Brain microvascular endothelial cell (primary cell): ENCODE measurements at places on chromosomes 3 and 15.
A peak's percentile ranks its signal among the peaks of the same experiment; 100 is the strongest.

DNA sequence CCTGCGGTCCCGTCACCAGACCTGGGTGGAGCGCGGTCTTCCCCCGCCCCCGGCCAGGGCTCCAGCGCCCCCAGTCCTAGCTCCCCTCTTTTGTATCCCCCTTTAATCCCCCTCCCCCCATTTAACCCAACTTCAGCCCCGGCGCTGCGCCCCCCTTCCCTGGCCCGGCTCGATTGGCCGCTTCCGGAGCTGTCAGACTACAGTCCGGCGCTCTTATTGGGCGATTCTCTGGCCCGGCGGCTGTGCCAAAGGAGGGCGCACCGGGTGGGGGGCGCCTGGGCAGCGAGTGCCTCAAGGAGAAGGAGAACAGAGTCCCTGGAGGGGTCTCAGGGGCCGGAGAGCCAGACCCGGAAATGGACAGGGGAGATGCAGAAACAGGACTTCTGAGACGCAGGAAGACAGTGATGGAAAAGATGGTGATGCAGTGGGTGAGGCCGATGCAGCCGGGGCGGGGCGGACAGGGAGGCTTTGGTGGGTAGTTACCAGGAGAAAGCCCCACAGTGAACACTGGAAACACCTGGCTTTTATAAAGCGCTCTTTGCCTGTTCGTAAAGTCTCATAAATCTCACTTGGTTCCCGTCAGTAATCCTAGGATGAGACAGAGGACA lies 1.2 kb upstream of the ADCY5 start:
- no peak for DNase-seq

- peak; percentile 35 for DNase-seq
These were observed 480.5 kb downstream of the OTOL1 start for GRCh38 chr3:161977063-161977462.

- DNase-seq: peak; percentile 48
These were observed 440 bp downstream of the DCBLD2 start for GRCh38 chr3:98901119-98901391.

DNA sequence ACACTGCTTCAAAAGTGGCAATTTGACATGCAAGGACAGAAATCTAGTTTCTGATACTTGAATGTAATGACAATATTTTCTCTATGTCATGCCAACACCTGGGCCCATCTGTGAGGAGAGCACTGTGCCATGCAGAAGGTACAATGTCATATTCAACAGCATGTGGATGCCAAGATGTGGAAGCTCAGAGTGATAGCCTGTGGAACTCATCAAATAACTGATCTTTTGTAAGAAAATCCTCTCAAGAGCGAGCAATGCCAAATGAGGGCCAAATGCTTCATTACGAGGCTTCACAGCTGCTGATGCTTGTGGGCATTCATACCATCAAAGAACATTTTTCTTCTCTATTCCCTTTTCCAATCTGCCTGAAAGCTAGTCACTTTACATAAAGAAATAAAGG lies 95.1 kb downstream of the ROBO1 start:
- DNase-seq: no peak

GRCh38 chr3:8456412-8456811 lies 45.2 kb upstream of the LMCD1 start:
- peak; percentile 28 for DNase-seq

DNA sequence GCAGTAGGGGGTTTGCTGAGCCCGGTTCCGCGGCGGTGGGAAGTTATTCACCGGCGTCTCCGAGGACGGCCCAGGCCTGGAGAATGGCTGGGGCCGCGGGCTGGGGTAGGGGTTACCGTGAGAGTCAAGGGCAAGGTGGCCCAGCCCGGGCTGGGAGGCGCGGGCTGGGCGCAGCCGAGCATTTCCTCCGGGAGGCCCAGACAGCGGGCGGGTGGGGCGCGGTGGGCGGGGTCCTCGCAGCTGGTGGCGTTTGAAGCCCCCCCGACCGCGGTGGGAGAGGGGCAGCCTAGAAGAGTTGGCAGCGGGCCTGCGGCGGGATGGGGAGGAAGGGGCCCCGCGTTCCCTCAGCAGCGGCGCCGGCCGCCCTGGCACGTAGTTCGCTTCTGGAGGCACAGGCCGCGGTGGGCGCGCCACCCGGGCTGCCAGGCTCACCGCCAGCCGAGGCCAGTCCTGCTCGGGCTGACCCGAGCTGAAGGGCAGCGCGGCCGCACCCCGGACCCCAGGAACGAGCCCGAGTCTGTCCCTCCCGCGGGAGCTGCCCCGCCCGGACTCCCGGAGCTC lies 960 bp upstream of the KLF13 start:
- DNase-seq: no peak

GRCh38 chr3:11373235-11373634 lies 101.0 kb downstream of the ATG7 start:
- no peak for DNase-seq

DNA sequence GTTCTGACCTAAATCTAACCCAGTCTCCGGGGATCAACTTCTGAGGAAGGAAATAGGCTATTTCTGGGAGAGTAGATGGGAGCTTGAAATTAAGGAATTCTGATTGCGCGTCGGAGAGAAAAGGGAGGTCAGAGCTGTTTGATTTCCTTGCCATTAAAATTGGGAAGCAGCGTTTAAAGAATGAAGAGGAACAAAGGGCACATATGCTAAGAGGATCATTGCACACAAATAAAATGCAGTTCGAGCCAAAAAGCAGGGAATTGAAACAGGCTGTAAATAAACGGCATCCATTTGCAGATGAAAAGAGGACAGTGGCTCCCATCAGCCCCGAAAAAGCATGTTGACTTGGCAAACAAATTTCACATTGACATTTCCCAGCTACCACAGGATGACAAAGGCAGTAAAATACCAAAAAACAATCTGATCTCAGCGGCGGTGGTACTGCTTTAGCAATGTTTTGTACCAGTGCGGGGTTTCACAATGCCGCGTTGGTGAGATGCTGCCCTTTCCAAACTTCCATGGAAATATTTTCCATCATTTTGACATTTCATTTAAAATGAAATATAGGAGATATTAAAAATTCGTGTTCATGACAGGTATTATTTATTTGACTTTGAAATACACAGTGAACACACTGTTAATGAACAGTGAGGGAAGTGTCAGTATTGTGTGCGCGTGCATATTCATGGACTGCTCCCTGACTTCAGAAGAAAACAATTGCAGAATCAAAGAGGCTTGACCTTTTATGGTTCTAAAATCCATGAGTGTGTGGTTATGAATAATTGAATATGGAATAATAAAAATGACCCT lies 108.8 kb downstream of the SQOR start:
- no peak for DNase-seq

GRCh38 chr15:77722759-77723460 lies 90.2 kb upstream of the LINGO1 start:
- DNase-seq: no peak

- no peak for DNase-seq
These were observed 22.4 kb downstream of the CD86 start for GRCh38 chr3:122077293-122078234.

DNA sequence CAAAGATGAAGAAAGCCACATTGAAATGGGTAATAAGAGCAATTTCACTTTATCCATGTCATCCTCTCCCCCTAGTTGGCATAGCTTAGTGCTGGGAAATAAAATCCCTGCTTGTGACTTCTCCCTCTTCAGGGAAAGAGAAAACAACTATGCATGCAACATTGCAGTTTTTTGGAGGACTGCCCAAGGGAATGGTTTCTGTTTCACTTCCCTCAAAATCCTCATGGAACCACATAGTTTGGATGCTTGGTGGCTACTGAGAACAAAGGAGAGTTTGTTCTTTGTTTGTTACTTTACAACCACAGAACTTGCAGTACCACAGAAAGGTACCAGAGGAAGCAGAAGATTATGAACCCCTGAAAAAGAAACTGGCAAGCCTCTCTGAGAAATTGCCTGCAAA lies 384.6 kb upstream of the RORA start:
- peak; percentile 8 for DNase-seq

- no peak for DNase-seq
These were observed 60.2 kb downstream of the ABTB1 start for GRCh38 chr3:127732879-127733350.

GRCh38 chr3:81718311-81718710 lies 43.1 kb downstream of the GBE1 start:
- DNase-seq: no peak

DNA sequence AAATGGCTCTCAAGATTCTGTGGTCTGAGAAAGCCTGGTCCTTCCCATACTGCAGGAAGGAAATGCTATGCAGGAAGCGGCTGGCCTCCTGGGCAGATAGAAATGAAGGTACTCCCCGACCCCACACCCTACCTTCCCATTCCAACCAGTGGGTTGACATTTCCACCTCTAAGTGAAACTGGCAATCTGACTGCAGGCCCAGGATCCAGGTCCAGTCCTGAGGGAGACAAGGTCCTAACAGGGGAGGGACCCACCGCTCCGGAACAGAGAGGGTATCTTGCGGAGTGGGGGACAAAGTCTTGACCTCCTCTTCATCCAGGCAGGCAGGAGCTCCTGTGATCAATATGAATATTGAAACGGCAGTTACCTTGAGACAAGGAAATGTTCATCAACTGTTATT lies 6.6 kb upstream of the LOXL1 start:
- no peak for DNase-seq

- DNase-seq: peak; percentile 60
These were observed at the start of gene ZNF639 for GRCh38 chr3:179322286-179323196. Gene ZNF639 (plus strand): TSS chr3:179323031. CDS start chr3:179328294, 5,263 bp downstream.

DNA sequence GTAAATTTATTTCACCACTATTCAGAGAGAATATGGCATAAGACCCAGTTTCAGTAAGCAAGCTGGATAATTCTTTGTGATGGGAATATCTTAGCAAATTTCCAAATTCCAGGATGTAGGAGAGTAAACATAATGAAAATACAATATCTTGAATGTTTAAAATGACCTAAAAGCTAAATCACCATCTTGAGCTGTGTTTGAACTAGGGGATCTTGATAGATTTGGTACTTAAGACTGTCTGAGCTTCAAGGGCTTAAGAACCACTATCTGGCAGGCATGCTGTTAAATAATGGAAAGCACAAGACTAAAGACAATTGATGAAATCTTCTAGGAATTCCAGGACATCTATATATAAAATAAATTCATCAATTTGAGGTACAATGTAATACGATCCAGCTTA lies 217.7 kb downstream of the ATP8B4 start:
- no peak for DNase-seq

- no peak for DNase-seq
These were observed 59.0 kb downstream of the GPD1L start for GRCh38 chr3:32165442-32165841.

DNA sequence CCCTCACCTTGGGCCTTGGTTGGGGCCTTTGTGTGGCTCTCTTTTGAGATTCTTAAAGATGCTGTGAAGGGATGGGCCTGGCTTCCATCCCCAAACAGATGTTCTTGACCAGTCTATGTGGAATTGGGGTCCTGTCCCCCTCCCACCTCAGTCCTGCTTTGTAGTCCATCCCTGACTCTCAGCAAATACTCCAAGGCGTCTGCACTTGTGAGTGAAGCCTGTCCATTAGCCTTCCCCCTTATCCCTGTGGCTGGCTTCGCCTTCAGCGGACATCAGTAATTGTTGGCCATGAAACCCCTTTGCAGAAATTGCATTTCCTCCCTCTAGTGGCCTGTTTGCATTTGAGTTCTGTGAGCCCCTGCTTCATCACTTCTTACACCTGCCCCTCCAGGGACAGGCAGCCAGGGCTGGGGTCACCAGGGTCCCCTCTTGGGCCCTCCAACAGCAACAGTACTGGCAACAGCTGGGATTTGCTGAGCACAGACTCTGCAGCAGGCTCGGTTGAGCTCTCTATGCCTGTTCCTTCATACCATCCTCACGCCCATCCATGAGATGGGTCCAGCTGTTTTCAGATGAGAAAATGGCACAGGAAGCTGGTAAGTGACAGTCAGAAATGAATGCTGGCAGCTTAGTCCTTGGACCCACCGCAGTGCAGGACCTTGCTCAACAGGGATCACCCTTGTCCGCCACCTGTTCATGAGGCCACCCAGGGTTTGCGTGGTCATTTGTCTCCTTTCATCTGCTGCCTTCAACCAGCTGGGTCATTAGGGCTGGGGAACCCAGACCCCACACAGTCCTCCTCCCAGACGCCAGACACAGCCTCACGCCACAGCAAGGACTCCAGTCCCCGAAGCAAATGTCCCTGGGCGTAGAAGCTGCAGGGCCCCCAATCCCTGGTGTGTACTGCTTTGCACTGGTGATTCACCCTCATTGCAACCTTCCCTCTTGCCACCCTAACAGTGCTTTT lies 8.9 kb upstream of the LRRK1 start:
- DNase-seq: no peak

DNA sequence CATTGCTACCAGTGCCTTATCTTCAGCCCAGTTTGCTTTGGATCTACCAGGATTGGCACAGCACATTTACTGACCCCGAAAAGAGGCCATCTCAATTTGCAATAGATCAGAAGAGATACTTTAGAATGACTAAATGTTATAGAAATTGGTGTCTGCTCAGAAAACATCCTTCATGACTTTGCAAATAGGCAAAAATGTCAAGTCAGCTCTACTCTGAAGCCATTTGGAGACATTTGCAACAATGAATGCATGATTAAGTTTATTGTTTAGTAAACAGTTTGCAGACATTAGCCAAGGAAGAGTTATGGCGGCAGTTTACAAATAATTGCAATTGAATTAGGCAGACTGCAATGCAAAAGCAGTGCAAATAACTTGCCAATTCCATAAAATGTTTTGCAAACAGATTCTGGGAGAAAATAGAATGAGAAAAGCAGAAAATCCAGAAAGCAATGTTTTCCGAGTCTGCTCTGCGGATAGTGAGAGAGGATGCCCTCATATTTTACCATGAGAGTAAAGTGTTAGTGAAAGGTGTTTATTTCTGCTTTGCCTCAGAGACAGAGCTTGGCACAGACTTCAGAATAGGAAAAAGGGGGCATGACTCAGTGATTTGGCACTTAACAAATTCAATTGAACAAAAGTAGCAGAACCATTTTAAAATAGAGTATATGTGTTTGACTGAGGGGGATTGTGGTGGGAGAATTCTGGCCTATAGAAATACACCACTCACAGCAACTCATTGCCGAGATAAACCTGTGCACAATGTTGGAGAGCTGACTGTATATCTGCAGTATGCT lies 334.9 kb upstream of the NR2F2 start:
- DNase-seq: no peak

DNA sequence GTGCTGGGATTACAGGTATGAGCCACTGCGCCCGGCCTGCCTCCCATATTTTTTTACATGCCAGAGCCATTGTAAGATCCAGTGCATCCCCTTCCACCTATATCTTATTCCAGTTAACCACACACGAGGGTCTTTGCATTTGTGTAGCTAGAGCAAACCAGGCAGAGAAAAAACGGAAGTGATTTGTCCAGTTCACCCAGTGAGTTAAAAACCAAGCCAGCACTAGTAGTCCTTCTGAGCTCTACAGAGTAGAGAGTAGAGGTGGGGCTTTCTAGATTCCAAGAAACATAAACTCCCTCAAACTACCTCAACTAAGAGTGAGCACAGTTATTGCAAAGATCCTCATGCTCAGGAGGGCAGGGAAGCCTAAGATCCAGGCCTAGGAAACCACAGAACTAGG lies 34.7 kb downstream of the TMEM158 start:
- DNase-seq: no peak

GRCh38 chr3:114892131-114892879 lies 254.8 kb downstream of the ZBTB20 start:
- no peak for DNase-seq

DNA sequence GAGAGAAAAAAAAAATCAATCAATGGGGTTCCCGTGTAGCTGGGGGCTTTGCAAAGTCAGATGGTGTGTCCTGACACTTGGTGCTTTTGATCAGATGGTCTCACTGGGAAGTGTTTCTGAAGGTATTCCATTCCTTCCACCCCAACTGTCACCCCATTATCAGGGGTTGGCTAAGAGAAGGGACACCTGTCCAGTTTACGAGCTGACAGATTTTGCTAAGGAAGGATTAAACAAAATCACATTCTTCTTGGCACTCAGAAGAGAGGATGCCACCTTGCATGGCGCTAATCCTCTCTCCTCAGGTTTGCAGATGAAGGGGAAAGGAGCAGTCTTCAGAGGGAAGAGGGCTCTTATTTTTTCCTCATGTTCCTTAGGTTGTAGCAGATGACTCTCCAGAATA lies 103.7 kb upstream of the ETV5 start:
- no peak for DNase-seq
